Heart right ventricle (tissue), 16 donors: ENCODE measurements at places on chromosomes 11 and 22.

DNA sequence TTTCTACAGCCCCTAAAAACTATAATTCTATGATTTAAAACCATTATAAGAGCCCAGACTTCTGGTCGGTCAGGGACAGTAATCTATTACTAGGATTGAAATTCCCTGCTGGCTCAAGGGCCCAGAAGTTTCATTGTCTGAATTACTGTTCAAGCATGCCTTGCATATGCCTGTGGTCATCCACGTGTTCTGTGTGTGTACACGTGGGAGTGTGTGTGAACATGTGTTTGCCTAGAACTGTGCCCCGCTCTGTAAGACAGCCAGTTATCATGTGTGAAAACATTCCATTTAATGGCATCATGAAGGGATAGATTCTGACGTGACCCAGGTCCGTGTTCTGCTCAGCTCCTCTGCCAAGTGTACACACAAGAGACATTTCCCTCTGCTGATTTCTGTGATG is 189.3 kb upstream of the NECTIN1 start:
- H3K4me3 ChIP-seq = no peak overlapping the region
- no peaks in the 10 kb centered on the region for H3K36me3 ChIP-seq
- H3K4me1 ChIP-seq = no peaks in the 10 kb centered on the region
- H3K27me3 ChIP-seq = peaks cover 7% of the 10 kb centered on the region

GRCh38 chr11:65743681-65744025 is 23.1 kb upstream of the RNASEH2C start:
- H3K4me3 ChIP-seq = no peak overlapping the region
- H3K27ac ChIP-seq = no peak overlapping the region
- H3K4me1 ChIP-seq = no peaks in the 10 kb centered on the region
- H3K27me3 ChIP-seq = peaks cover 3% of the 10 kb centered on the region
- no peaks in the 10 kb centered on the region for H3K36me3 ChIP-seq

GRCh38 chr22:20951932-20952380 is 15.1 kb upstream of the AIFM3 start:
- no peaks in the 10 kb centered on the region for H3K27me3 ChIP-seq
- DNase-seq = no peak
- no peak overlapping the region for H3K4me3 ChIP-seq
- H3K27ac ChIP-seq = no peak overlapping the region
- H3K36me3 ChIP-seq = no peaks in the 10 kb centered on the region

- no peak overlapping the region for H3K27ac ChIP-seq
- DNase-seq = no peak
- no peak overlapping the region for H3K4me3 ChIP-seq
- H3K36me3 ChIP-seq = peaks cover 99% of the 10 kb centered on the region
- H3K27me3 ChIP-seq = no peaks in the 10 kb centered on the region
Measured at GRCh38 chr22:38725900-38726655, 20.3 kb downstream of the GTPBP1 start.

- peaks cover 5% of the 10 kb centered on the region for H3K4me1 ChIP-seq
- no peak overlapping the region for H3K27ac ChIP-seq
- no peaks in the 10 kb centered on the region for H3K36me3 ChIP-seq
Measured at GRCh38 chr11:118462178-118462577, 25.9 kb downstream of the KMT2A start.

GRCh38 chr11:19842505-19842904 is 129.9 kb downstream of the NAV2 start:
- no peaks in the 10 kb centered on the region for H3K27me3 ChIP-seq
- H3K27ac ChIP-seq = no peak overlapping the region
- H3K4me3 ChIP-seq = no peak overlapping the region
- peaks cover 30% of the 10 kb centered on the region for H3K4me1 ChIP-seq
- H3K36me3 ChIP-seq = no peaks in the 10 kb centered on the region

GRCh38 chr22:49519117-49519737 is 308.4 kb downstream of the BRD1 start:
- H3K4me1 ChIP-seq = no peaks in the 10 kb centered on the region
- no peak for DNase-seq
- H3K27ac ChIP-seq = no peak overlapping the region
- no peaks in the 10 kb centered on the region for H3K36me3 ChIP-seq

DNA sequence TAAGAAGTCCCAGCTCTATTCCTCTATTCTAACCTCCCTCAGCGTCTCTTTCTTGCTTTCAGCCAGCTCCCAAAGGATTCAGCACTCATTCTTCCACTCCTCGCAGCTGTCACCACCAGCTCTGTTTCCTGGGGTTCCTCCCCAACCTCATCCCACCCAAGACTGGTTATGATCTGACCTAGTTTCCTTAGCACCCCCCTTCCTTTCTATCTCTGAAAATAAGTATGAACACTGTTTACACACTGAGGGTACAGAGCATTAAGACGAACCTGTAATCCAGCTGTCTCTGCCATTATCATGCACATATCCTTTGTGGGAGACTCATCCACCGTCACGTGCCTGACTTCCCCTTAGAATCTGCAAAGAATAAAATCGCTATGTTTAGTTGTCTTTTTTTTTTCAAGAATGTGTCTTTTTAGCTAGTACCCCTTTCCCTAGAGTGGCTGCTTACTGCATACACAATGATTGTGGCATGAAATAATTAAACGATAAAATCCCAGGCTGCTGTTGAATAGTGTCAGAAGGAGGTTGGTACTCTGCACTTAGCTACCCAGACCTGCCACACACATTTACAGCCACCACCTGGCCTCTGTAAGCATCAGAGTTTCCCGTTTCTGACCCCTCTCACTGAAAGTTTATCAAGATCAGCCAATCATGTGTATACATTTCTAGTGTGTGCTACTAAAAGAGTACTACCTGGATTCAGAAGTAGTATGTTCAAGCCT is 26.9 kb upstream of the CSTF3 start:
- H3K4me3 ChIP-seq = no peak overlapping the region
- H3K36me3 ChIP-seq = no peaks in the 10 kb centered on the region
- H3K4me1 ChIP-seq = no peaks in the 10 kb centered on the region
- DNase-seq = no peak

DNA sequence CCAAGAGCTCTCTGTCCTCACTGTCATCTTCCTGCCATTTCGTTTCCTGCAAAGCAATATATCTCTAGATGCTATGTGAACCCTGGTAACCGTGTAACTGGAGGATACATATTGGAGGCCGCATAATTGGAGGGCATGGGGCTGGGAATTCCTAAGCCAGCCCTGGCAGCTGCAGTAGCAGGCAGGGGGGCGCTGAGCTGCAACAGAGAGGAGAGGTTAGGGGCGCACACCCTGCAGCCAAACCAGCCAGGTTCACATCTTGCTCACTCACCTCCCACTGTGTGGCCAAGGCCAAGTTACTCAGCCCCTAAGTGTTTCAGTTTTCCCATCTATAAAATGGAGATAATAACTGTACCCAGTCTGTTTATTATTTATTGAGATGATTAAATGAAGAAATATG is 39.9 kb upstream of the ZBTB16 start:
- no peak overlapping the region for H3K27ac ChIP-seq
- DNase-seq = no peak
- no peak overlapping the region for H3K4me3 ChIP-seq
- H3K36me3 ChIP-seq = no peaks in the 10 kb centered on the region
- H3K4me1 ChIP-seq = no peaks in the 10 kb centered on the region
- no peaks in the 10 kb centered on the region for H3K27me3 ChIP-seq

DNA sequence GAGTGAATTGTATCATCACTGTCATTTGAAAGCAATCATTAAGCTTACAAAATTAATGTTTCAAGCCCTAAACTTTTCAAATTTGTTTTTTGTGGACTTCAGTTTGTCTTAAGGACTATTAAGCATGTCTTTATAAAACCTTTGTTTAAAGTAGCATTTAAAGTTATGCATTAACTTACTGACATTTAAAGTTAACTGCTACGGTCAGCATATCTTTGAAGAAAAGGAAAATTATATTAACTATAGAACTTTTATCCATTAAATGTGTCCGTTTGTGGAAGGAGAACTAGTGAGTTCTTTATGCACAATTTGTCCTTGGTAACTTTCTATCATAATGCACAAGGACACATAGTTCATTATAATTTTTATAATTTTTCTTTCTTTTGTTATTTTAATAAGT is 103.4 kb downstream of the FANCF start:
- no peaks in the 10 kb centered on the region for H3K36me3 ChIP-seq
- no peak overlapping the region for H3K4me3 ChIP-seq
- no peak for DNase-seq

GRCh38 chr11:120181376-120181975 is 29.4 kb upstream of the OAF start:
- peaks cover 52% of the 10 kb centered on the region for H3K4me1 ChIP-seq
- H3K27ac ChIP-seq = no peak overlapping the region
- H3K36me3 ChIP-seq = no peaks in the 10 kb centered on the region

DNA sequence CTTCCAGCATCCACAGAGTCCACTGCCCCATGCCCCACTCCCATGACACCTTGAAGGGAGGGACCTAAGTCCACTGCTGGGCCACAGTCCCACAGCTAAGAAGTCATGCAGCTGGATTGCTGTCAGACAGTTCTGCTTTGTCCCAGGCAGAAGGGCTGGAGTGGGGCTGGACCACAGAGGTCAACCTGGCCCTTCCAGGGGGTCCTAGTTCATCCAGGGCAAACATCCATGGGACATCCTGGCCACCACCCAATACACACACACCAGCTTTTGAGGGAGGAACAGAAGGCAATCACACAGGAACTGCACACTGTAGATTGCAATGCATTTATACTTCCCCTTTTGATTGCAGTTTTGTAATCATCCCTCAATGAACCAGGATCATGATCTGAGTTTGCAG is 11.3 kb upstream of the APOL4 start:
- no peaks in the 10 kb centered on the region for H3K27me3 ChIP-seq
- H3K27ac ChIP-seq = no peak overlapping the region
- H3K4me3 ChIP-seq = no peak overlapping the region
- no peaks in the 10 kb centered on the region for H3K36me3 ChIP-seq
- H3K4me1 ChIP-seq = no peaks in the 10 kb centered on the region

GRCh38 chr11:66420671-66421476 is at the start of gene NPAS4:
NPAS4 (plus strand) TSS chr11:66421035; CDS start chr11:66421180, 145 bp downstream.
- no peaks in the 10 kb centered on the region for H3K36me3 ChIP-seq
- no peak for DNase-seq
- H3K4me3 ChIP-seq = no peak within 1 kb of the TSS
- peak within 1 kb of the TSS; percentile 26 for H3K27ac ChIP-seq

DNA sequence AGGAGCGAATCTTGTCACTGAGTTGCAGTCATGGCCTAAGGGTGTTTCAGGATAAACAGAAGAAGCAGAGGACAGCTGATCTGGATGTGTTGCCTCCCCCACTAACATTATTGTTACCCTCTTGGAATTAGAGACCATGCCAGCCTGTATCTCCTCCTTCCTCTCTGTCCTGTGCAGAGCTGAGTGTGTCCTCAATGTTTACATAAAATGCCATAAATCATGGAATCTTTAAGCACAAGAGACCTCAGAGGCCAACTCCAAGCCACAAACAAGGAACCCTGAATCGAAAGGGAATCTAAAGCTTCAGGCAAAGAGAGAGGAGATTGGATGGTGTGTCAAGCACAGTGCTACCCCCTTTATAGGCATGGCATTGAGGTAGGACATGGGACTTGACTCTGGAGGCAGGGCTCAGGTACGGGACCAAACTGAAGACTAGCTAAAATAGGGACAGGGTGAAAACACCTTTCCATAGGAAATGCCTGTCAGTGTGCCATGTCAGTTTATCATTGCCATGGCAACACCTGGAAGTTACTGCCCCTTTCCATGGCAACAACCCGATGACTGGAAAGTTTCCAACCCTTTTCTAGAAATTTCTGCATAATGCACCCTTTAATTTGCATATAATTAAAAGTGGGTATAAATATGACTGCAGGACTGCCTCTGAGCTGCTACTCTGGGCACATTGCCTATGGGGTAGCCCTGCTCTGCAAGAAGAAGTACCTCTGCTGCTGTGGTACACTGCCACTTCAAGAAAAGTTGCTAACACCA is 489.7 kb downstream of the MIAT start:
- H3K4me3 ChIP-seq = no peak overlapping the region
- DNase-seq = no peak
- no peaks in the 10 kb centered on the region for H3K36me3 ChIP-seq
- peaks cover 27% of the 10 kb centered on the region for H3K27me3 ChIP-seq

DNA sequence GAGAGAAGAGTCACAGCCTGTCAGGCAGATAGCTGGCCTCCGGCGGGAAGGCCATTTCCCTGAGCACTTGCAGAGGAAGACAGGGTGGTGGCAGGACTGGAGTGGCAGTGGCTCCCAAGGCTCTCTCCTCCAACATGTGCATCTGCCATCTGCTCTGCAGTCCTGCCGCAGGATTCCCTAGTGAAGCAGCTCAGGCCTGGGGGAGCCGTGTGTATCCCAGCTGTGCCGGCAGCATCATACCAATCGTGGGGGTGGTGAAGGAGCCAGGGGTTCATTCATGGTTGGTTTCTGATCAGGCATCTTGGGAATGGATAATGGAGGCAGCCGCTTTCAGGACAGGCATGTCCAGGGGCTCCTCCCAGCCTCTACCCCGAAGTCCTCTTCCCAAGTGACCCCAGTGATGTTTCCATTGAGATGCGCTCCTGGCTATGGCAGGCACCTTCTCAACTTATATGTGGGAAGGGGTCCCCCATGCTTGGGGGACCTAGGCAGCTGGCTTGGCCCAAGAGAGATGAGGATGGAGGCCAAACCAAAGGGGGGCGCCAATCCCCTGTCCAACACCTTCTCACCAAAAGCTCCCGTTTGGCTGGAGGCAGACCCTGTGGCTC is 6.1 kb downstream of the TAGLN start:
- no peaks in the 10 kb centered on the region for H3K27me3 ChIP-seq
- H3K4me3 ChIP-seq = no peak overlapping the region
- H3K36me3 ChIP-seq = no peaks in the 10 kb centered on the region
- H3K27ac ChIP-seq = peak overlapping the region; percentile 59

DNA sequence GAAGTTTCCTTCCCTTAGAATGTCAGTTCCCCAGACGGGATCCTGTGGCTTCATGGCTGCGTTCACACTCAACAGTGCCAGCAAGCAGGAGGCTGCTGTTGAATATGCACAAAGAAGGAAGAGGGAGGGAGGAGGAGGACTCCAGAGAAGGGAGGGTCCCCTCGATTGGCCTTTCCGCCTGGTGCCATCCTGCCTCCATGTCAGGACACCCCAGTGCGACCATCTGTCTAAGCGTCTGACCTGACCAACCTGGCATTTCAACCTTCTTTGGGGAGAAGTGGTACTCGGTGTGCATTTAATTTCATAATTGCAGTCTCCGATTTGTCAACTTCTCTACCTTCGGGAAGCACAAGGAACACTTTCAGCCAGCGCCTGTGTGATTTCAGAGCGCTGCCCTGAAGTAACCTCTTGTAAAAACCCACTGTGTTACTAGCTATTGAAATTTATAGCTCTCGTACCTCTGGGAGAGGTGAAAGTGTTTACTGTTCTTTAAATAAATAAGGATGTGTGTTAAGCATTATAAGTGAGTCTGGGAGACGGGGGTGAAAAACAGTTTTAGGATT is 1491.9 kb downstream of the TBC1D22A start:
- no peaks in the 10 kb centered on the region for H3K4me1 ChIP-seq
- H3K27ac ChIP-seq = no peak overlapping the region
- no peak for DNase-seq
- peaks cover 18% of the 10 kb centered on the region for H3K27me3 ChIP-seq
- no peak overlapping the region for H3K4me3 ChIP-seq

DNA sequence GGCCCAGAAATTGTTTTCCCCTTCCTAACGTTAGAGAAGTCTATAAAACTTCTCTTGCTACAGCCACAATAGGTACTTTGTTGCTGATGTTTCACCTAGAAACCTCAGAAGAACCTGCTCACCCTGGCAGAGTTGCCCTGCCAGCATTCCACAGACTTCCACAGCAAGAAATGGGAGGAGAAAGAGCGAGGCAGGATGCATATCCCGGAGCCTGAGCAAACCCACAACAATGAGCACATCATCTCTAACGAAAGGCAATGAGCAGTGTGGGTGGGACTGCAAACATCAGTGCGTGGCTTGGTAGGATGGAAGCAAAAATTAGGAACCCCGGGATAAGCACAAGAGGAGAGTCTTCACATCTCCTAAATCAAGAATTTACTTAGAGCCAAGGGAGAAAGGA is 892.3 kb downstream of the OPCML start:
- no peaks in the 10 kb centered on the region for H3K4me1 ChIP-seq
- no peak overlapping the region for H3K27ac ChIP-seq
- H3K4me3 ChIP-seq = no peak overlapping the region
- H3K27me3 ChIP-seq = no peaks in the 10 kb centered on the region
- H3K36me3 ChIP-seq = no peaks in the 10 kb centered on the region
